ENCODE measurements at places on chromosomes 5 and 9.

DNA sequence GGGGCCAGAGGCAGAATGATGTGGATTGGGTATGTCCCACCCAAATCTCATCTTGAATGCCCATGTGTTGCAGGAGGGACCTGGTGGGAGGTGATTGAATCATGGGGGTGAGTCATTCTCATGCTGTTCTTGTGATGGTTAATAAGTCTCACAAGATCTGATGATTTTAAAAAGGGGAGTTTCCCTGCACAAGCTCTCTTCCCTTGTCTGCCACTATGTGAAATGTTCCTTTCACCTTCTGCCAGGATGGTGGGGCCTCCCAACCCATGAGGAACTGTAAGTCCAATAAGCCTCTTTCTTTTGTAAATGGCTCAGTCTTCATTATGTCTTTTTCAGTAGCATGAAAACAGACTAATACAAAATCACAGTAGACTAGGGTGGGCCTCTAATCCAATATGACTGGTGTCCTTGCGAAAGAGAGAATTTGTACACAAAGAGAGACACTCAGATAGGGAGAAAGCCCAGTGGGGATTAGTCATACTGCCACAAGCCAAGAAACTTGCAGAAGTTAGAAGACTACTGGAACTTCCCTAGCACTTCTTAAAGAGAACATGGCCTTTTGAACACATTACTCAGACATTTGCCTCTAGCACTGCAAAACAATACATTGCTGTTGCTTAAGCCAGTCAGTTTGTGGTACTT lies 68.4 kb downstream of the ANXA1 start:
- DNase-seq: peak; percentile 95

- no peak for DNase-seq
Measured at GRCh38 chr9:24351258-24351657, 194.4 kb downstream of the IZUMO3 start.

GRCh38 chr5:112070022-112070421 lies 313.0 kb upstream of the NREP start:
- no peak for DNase-seq

DNA sequence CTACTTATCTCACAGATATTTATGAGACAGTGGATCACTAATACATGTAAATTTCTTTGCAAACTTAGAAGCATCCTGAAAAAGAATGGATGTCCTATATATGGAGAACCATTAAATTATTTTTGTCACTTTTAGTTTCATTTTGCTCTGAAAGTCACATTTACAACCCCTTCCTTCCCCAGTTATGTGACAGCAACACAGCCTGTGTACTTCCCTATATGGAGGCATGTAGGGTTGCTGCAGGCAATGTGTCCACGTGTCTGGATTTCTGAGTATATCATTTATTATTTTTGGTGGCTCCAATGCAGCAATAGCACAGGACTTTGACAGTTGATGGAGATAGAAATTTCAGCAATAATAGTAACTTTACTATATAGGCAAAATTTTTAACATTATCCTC lies 156.4 kb downstream of the ST8SIA4 start:
- DNase-seq: peak; percentile 78

- DNase-seq: peak; percentile 47
Measured at GRCh38 chr5:139181835-139182452, 16.2 kb downstream of the SIL1 start.

- peak; percentile 78 for DNase-seq
Measured at GRCh38 chr5:147628058-147628895, 118.4 kb upstream of the DPYSL3 start.

GRCh38 chr9:130756455-130757152 lies 63.0 kb downstream of the EXOSC2 start:
- DNase-seq: peak; percentile 40

- DNase-seq: peak; percentile 17
Measured at GRCh38 chr9:37471942-37472684, 6.9 kb upstream of the ZBTB5 start.

GRCh38 chr5:169997798-169998197 lies 17.5 kb upstream of the INSYN2B start:
- DNase-seq: peak; percentile 93

GRCh38 chr5:10125116-10125515 lies 124.6 kb downstream of the ATPSCKMT start:
- DNase-seq: no peak

GRCh38 chr9:119368681-119369581 lies at the start of gene BRINP1:
Gene BRINP1, minus strand, starts transcription at chr9:119369435. Its CDS starts 56,080 bp downstream, at chr9:119313355.
- DNase-seq: no peak

- DNase-seq: no peak
Measured at GRCh38 chr5:112732131-112732530, 5.6 kb upstream of the APC start.

GRCh38 chr5:40906351-40906751 lies 2.9 kb upstream of the C7 start:
- DNase-seq: no peak

- DNase-seq: peak; percentile 49
Measured at GRCh38 chr5:78113689-78114264, 180.7 kb downstream of the AP3B1 start.

GRCh38 chr5:126961702-126962101 lies 68.7 kb downstream of the MARCHF3 start:
- no peak for DNase-seq

- peak; percentile 96 for DNase-seq
Measured at GRCh38 chr5:120258123-120258522, 206.0 kb upstream of the PRR16 start.

DNA sequence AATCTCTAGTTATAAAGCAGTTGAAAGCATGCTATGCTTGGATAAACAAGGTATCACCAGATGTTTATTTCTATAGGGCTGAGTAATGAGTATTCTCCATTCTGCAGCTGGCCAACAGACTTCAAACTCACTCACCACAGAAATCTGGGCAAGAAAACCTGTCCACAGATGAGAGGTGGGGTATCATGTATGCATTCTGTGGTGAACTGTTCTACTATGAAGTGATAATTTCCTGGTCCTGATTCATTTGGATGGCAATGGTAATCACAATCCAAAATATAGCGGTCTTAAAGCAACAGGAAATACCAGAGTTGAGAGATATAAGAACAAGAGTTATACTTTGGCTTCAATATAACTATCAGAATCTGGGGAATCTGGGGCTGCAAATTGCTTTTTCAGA lies 65.9 kb upstream of the EFNA5 start:
- DNase-seq: no peak

- DNase-seq: no peak
Measured at GRCh38 chr9:94772144-94772543, 45.6 kb downstream of the AOPEP start.

DNA sequence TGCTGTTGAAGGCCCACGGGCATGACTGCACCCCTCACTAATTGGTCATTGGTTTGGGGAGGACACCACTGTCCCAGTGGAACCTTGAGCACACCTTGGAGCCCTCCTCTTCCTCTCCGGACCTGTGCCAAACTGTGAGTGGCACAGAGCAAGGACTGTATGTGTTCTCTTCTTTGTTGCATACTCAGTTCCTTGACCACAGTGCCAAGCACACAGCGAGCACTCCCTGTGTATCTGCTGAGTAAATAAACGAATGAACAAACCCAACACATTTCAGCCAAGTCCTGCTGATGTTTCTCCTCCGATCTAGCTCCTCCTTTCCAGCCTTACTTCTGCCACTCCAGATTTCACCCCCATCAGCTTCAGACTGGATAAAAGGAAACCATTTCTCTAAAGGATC lies 2.7 kb upstream of the TRIM52 start:
- no peak for DNase-seq

DNA sequence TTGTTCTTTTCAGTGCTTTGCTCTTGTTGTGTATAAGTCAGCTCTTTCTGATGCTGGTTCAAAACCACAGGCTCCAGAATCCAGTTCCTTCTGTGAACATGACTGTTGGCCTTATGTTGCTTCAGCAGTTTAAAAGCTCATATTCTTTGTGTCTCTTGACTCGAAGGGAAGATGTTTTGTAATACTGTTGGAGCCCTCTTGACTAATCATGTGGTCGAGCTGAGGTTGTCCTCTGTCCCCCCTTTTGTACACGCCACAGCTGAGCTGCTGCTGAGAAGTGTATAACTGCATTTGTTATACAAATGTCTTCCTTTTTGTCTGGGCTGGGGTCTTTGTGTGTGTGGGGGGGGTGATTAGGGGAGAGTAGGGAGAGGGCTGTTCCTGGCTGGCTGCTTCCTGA lies 35.8 kb downstream of the SLC36A1 start:
- DNase-seq: peak; percentile 92

DNA sequence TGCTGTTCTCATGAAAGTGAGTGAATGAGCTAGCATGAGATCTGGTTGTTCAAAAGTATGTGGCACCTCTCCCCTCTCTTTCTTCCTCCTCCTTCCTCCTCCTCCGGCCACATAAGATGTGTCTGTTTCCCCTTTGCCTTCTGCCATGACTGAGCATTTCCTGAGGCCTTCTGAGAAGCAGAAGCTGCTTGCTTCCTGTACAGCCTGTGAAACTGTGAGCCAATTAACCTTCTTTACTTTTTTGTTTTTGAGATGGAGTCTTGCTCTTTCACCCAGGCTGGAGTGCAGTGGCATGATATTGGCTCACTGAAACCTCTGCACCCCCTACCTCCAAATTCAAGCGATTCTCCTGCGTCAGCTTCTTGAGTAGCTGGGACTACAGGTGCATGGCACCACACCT lies 6.1 kb downstream of the S100Z start:
- peak; percentile 68 for DNase-seq

Data from suppressor macrophage treated with lipopolysaccharide for 4 hours (primary cell).